ENCODE measurements at places on chromosomes 7 and 10. TPM values are rescaled to one million over a fixed set of nuclear protein-coding genes. Genes with fewer than 3 reads are reported as not detected.

Gene TPST1
- 20.1 TPM for total RNA-seq

Gene PNLIP
- total RNA-seq: not detected

Gene CUZD1
- total RNA-seq: 0.65 TPM

Gene DOCK4
- total RNA-seq: 170 TPM

Gene UNCX
- total RNA-seq: not detected

Gene AGMO
- 11.8 TPM for total RNA-seq

Gene AKR1D1
- total RNA-seq: not detected

Gene ADRA2A
- 0.98 TPM for total RNA-seq

Data from vein endothelial cell (primary cell).